ENCODE measurements at places on chromosomes 1 and 21.

- DNase-seq: no peak
These were observed 14.3 kb downstream of the PDIK1L start for GRCh38 chr1:26125946-26126320.

- no peak for DNase-seq
These were observed 58.4 kb downstream of the CAPN2 start for GRCh38 chr1:223770621-223771315.

DNA sequence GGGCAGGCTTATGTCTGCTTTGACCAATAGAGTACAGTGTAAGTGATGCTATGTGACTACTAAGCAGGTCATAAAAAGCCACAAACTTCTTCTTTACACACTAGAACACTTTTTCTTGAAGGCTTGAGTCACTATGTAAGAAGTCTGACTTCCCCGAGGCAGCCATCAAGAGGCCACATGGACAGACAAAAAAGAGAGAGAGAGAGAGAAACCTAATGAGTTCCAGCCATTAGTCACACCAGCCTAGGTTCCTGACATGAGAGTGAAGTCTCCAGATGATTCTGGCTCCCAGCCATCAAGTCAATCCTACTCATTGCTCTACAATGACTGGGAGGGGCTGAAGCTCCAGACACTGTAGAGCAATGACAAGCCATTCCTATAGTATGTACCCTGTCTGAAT lies 101.4 kb downstream of the LHX9 start:
- DNase-seq: peak; percentile 23

GRCh38 chr1:58755468-58755872 lies 28.4 kb downstream of the JUN start:
- DNase-seq: peak; percentile 99

GRCh38 chr1:162987866-162988265 lies 81.3 kb upstream of the RGS4 start:
- DNase-seq: no peak

GRCh38 chr1:182235952-182236650 lies 155.5 kb downstream of the GLUL start:
- no peak for DNase-seq

- DNase-seq: no peak
These were observed 624.9 kb downstream of the NPHP4 start for GRCh38 chr1:5367306-5367705.

DNA sequence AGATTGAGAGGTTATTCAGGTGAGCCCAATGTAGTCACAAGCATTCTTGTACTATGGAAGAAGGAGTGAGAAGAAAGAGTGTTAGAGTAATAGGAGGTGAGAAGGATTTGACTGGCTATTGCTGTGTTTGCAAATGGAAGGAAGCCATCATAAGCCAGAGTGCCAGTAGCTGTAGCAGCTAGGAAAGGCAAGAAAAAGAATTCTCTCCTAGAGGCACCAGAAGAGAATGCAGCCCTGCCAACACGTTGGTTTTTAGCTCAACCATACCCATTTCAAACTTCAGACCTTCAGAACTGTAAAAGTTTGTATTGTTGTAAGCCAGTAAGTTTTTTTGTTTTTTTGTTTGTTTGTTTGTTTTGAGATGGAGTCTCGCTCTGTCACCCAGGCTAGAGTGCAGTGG lies 8.9 kb upstream of the IL12RB2 start:
- DNase-seq: no peak

DNA sequence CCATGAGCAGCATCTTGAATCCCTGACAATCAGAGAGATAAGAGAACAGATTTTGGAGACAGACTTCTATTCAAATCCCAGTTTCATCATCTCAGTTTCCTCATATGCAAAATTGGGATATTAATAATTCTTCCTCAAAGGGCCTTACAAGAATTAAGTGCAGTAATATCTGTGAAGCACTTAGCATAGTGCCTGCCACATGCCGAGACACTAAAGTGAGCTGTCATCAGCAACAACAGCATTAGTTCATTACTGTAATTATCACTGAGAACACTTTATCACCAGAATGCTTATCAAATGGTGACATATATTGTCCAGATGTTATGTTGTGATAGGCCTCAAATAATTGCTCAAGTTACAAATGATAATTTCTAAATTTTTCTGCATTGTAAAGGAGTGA lies 922 bp upstream of the FCRLB start:
- DNase-seq: no peak

DNA sequence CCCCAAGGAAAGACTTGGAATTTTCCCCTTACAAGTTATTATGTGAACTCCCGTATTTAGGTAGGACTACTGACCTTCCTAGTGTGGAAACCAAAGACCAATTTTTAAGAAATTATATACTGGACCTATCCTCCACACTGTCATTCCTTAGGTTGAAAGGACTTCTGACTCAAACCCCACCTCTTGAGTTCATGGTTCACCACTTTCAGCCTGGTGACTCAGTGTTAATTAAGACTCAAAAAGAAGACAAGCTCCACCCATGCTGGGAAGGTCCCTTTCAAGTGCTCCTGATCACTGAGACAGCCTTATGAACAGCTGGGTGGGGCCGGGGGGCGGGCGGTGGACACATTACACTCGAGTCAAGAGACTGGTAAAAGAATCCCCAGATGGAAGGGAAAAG lies 113.2 kb downstream of the LRRC53 start:
- no peak for DNase-seq

- DNase-seq: no peak
These were observed 60.9 kb downstream of the CD2 start for GRCh38 chr1:116814926-116815723.

- DNase-seq: no peak
These were observed 72.8 kb upstream of the ATP5PO start for GRCh38 chr21:33988237-33989017.

GRCh38 chr1:111354584-111354983 lies 63.9 kb downstream of the CHIA start:
- no peak for DNase-seq

DNA sequence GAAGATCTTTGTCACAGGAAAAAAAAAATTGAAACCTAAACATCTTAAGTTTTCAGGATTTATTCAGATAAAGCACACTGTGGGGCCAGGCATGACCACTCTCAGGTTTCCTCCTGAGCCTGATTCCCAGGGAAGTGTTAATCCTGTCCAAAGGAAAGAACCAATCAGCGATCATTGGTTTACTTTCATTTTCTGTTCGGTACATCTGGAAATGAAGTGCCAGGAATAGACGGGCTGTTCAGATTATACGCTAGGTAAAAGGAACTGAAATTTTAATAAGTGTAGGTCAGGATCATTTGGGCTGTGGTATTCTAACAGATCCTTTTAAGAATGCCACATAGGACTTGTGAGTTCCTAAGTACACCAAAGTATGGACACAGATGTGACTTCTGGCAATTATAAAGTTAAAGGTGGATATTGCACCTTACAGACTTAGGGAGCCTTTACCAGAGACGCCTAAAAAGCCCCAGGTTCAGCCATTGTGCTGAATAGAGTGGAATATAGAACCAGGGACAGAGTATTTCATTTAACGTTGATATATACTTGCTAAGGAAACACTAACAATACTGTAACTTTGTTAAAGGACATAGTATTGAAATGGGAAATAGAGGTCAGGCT lies 9.3 kb upstream of the CACYBP start:
- DNase-seq: peak; percentile 58

DNA sequence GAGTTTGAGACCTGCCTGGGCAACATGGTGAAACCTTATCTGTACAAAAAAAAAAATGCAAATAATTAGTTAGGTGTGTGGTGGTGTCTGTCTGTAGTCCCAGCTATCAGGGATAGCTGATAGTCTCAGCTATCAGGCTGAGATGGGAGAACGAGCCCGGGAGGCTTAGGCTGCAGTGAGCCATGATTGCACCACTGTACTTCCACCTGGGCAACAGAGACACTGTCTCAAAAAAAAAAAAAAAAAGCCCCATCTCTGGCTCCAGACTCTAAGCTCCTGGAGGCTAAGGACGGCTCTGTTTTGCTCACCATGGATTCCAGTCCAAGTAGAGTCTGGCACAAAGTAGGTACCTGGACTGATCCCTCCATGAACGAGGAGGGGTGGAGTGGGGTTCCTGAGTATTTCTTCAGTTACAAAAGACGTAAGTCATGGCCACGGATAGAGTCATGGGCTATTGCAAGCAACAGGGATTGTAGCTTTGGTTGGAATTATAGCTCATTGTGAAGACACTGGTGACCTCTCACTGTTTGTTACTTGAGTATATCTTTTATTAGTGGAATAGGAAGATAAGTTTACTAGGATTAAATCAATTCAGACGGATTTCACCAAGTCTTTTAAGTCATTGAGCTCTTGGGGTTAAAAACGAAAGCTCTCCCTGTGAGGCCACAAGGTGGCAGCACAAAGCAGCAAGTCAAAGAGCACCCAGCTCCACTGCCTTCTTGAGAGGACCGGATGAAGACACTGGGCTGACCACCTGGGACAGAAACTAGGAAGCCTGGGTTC lies 35.6 kb upstream of the TMEM61 start:
- DNase-seq: peak; percentile 76

GRCh38 chr1:100506217-100506616 lies 31.7 kb upstream of the GPR88 start:
- DNase-seq: peak; percentile 33

- no peak for DNase-seq
These were observed 26.6 kb downstream of the ABCG1 start for GRCh38 chr21:42245331-42246193.

GRCh38 chr1:107538502-107538901 lies 397.7 kb downstream of the NTNG1 start:
- DNase-seq: no peak

GRCh38 chr1:89206373-89206772 lies 7.6 kb upstream of the GBP4 start:
- DNase-seq: no peak

GRCh38 chr1:96749618-96750017 lies 28.0 kb downstream of the PTBP2 start:
- no peak for DNase-seq

DNA sequence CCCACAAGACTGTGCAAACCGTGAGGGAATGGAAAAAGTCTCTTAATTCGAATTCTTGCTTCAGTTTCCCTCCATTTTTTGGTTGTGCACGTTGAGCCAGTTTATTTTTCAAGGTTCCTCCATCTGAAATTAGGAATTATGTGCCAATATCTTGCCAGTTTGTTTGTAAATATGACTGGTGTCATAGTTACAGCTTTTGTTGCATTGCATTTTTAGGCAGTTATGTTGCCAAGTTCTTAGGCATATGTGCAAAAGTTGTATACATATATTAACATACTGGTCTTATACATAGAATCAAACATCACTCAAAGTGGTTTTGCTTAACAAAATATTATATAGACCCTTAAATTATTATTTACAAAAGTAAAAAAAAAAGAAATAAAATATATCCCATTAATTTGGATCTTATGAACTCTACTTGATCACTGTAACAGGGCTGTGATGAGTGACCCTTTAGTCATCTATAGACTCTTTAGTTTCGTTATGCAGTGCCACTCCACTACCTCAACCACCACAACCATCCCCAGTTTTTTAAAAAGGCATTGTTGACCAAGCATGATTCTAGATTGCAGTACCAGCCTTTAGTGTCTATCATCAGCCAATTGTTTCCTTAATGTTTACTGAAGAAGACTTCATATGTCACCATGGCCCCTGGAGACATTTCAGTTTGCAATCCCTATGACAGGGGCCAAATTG lies 20.9 kb upstream of the DYNLT5 start:
- no peak for DNase-seq

GRCh38 chr1:195618287-195618686 lies 990.0 kb downstream of the KCNT2 start:
- DNase-seq: no peak

GRCh38 chr1:27032119-27032461 lies 19.4 kb upstream of the TENT5B start:
- DNase-seq: no peak

DNA sequence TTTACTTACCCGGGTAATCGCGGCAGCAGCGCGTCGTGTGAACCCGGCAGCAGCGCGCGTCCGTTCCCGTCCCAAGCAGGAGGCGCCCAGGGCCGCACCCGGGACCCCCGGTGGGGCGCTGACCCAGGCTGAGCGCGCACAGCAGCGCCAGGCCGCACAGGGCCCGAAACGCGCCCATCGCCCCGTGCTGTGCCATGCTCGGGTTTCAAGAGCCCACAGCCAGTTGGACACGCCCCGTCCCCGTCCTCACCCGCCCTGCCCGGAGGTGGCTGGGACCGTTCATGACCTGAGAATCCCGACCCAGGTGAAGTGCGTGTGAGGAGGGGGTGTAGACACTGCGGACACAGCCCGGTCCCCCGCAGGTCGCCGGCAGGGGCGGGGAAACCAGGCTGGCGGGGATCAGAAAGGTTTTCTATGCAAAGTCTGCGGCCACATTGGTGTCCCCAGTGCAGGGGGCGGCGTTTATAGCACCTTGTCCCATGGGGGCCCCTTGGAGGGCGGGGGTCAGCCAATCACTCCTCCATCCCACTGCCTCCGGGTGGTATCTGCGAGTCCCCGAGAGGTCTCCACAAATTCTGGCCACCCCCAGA lies at the start of gene TNFRSF18:
TNFRSF18 (minus strand) TSS at position 217 of the 590 bp plus-strand sequence; CDS start at position 196, 21 bp downstream.
- DNase-seq: no peak

DNA sequence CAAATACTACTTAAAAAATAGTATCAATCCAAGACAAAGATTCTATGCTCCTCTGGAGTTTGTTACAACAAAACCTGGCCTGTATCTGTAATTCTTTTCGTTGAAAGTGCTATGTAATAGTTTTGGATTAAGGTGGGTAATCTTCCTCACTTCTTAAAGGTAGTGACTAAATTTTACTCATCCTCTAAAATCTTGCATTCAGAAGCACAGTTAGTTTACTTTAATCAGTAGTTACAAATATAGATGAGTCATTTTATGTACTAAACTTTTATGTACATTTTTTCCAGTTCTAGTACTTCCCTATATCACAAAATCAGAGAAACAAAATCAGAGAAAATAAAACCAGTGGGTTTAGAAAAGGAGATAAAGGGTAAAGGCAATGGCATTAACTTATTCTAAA lies 51.3 kb downstream of the ZNHIT6 start:
- no peak for DNase-seq

DNA sequence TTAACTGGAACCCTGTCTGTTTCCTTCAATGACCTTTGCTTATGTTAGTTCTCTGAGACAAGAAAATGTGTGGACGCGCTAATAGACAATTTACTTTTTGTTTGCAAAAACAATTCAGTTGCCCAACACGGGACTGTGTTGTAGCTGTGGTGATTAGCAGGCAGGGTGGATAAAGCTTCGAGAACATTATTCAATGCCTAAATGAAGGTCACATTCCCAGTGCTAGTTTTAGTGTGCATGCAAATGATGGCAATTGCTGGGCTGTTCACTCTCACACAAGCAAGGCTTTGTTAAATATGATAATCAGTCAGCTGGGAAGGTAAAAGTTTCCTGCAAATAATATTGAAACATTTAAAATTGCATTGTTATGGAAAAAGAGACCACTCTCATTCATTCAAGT lies 188.4 kb downstream of the BACH1 start:
- DNase-seq: no peak

Measured in fibroblast of gingiva (primary cell).